NCI-H1436 treated with DMSO at 0.1 percent for 48 hours (cell line): ENCODE measurements at places on chromosomes 6 and 20.

DNA sequence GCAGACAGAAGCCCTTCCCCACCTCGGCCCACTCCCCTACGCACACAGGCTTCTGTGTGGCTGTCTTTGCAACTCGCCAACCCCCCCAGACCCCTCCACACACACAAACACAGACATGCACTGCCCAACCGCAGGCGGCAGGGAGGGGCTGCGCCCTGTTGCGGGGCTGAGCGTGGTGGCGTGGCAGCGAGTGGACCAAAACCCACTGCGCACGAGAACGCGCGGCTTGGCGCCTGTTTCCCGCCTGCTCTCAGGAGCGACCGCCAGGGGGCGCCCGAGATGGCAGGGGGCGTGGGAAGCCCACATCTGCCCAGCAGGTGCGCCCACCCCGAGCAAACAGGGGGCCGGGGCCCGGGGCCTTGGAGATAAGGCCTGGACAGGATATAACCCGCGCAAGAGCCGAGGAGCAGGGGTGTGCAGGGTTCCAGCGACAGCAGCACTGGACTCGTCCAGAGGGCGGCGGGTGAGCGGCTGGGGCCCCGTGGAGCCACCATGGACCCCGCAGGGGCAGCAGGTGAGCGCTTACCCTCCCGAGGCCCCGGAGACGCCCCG is at the start of gene RBPJL:
Gene RBPJL (plus strand): TSS at position 410 of the 552 bp plus-strand sequence. CDS start 83 bp downstream, at position 493.
- DNase-seq, result no peak

- no peak for DNase-seq
These were observed 93.1 kb downstream of the CHD6 start for GRCh38 chr20:41524980-41525613.

GRCh38 chr20:50353289-50353961 is 156.8 kb upstream of the PTPN1 start:
- no peak for DNase-seq

DNA sequence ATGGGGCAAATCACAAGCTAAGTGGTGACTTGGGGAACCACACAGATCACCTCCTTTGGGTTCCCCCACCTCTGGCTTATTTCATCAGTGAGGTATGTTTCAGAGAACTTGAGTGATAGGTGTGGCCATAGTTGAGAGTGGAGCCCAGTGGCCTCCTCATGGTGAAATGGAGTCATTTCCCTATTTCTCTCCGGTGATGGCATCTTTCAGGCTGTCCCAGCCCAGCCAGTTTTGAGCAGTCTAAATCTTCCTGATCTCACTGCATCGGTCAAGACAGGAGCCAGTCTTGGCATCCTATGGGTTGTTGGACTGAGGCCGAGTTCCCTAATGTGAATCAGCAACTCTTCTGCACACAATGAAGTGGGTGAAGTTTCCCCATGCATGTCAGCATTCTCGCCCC is 132.4 kb downstream of the EYA2 start:
- no peak for DNase-seq

DNA sequence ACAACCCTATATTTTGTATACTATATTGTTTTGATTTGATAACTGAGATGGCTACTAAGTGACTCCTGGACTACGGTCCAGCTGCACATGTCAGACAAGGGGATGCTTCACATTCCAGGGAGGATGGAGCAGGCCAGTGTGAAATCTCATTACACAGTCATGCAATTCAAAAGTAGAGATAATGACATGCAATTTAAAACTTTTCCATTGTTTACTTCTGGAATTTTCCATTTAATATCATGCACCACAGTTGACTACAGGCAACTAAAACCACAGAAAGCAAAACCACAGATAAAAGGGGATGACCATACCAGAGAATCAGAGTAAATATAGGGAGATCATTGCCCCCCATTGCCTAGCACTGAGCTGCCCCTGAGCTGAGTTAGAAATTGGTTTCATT is 366.4 kb downstream of the BTBD9 start:
- no peak for DNase-seq

DNA sequence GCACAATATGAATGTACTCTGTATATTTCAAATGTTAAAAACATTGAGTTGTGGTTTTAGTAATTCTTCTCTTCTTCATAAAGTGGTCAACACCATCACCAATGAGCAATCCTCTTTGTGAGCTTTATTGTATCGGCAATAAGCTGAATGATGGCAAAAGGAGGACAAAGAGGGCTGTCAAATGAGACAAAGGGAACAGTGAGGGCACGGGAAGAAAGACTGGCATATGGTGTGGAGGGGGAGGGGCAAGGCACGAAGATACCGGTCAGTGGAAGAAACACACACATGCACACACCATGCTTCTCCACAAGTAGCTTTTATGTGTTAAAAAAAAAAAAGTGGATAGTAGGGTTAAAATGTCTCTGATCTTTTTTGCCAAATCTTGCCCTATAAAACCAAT is 506.8 kb upstream of the CITED2 start:
- no peak for DNase-seq

- DNase-seq, result no peak
These were observed 290.7 kb downstream of the PHF3 start for GRCh38 chr6:63926258-63926780.

DNA sequence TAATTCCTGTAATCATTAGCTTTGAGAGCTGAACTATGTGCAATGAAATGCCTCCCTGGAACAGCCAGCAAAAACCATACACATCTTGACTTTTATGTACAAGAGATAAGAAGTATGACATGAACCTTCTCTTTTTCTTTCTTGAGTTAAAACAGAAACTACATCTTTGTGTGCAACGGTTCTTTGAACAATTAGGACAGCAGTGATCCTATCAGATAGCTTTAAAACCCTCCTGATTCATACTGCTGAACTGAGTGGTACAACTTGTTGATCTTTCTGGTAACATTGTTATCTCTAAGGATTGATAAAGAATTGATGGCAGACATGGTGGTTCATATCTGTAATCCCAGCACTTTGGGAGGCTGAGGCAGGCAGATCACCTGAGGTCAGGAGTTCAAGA is 43.4 kb downstream of the TRAF3IP2 start:
- DNase-seq, result no peak

GRCh38 chr20:12891643-12892042 is 117.1 kb upstream of the SPTLC3 start:
- no peak for DNase-seq

GRCh38 chr6:18363746-18364145 is 23.4 kb upstream of the RNF144B start:
- no peak for DNase-seq

- no peak for DNase-seq
These were observed 6.6 kb upstream of the SRSF6 start for GRCh38 chr20:43450841-43451799.

DNA sequence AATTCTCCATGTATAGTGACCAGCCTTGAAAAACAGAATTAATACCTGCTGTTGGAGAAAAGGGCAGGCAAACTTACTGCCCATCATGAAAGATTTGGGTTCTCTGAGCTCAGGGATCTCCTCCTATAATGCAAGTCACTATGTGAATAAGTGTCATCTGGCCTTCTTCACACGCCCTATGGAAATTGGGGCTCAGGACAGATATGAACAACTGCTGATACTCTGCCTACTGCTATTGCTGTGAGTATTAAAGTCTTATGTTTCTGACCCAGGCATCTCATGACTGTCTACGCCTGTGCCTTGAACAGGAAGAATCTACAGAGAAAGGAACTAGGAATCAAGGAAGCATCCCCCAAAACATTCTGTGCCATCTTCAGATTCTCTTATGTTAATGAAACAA is 226.1 kb downstream of the SOD2 start:
- no peak for DNase-seq

- DNase-seq, result no peak
These were observed 110.4 kb downstream of the TTLL2 start for GRCh38 chr6:167435209-167435728.

GRCh38 chr6:29825848-29826247 is 1.8 kb upstream of the HLA-G start:
- DNase-seq, result no peak

- peak; percentile 100 for DNase-seq
These were observed 129.2 kb downstream of the HFE start for GRCh38 chr6:26216359-26216885.

DNA sequence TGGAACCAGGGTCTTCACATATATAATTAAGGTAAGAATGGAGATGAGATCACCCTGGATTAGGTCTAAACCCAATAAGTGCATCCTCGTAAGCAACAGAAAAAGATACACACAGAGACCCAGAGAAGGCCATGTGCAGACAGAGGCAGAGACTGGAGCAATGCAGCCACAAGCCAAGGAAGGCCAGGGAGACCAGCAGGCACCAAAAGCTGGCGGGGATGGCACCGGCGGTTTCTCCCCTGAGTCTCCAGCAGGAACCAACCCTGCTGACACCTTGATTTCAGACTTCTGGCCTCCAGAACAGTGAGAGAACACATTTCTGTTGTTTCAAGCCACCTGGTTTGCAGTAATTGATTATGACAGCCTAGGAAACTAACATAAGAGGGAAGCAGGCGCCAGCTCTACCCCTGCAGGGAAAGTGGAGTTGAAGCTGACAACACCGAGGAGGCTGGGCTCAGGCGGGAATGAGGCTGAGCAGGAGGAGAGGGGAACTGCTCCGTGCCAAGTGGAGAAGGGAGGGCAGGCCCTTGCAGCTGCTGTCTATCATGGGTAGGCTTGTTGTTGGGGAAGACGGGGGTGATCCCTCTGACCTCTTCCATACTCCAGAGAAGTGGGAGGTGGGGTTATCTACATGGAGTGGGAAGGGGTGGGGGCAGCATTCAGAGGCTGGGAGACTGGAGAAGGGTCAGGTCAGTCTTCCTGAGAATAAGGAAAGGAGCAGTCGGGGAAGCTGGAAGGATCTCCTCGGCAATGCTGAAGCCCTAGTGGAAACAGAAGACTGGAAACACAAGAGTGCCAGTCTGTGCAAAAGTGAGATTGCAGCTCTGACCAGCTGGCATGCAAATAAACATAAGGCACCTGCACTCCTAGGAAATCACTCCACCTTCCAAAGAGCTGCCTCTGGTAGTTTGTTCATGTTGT is 72.7 kb downstream of the NFATC2 start:
- DNase-seq, result no peak

- DNase-seq, result no peak
These were observed 282.7 kb downstream of the TBC1D7 start for GRCh38 chr6:13045676-13046075.

GRCh38 chr6:142013287-142013686 is 119.4 kb upstream of the GJE1 start:
- no peak for DNase-seq

DNA sequence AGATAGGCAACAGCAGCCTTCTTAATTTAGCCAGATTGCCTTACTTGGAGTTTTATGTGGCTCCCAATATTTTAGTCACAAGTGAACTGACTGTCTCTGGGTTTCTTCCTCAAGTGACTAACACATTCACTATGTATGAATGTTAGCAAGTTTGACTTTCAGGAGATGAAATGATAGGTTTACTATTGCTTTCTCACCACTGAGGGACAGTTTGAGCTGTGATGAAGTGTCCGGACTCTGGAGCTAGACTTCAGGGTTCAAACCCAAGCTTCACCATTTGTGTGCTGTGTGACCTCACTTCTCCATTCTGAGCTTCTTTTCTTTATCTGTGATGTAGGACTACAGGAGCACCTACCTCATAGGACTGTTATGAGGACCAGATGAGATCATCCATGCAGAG is 8.2 kb downstream of the DHX35 start:
- DNase-seq, result no peak

- DNase-seq, result no peak
These were observed 56.2 kb upstream of the RIPOR2 start for GRCh38 chr6:24991810-24992467.

DNA sequence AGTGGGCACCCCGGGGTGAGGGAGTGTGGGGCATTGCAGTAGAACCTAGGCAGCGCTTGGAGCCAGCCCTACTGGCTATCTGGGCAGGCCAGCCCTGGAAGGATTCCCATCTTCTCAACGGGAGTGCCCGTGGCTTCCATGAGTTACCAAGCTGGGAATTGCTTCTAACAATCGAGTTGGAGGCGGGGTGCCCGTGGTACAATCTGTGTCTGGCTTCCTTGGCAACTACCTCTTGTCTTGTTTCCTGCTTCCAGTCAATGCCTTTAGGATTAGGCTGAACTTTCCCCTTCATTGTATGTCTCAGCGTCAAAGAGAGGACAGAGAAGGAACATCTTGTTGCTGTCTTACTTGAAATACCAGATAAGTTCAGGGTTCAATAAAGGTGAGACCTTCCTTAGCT is 33.3 kb downstream of the PPP1R14C start:
- no peak for DNase-seq

DNA sequence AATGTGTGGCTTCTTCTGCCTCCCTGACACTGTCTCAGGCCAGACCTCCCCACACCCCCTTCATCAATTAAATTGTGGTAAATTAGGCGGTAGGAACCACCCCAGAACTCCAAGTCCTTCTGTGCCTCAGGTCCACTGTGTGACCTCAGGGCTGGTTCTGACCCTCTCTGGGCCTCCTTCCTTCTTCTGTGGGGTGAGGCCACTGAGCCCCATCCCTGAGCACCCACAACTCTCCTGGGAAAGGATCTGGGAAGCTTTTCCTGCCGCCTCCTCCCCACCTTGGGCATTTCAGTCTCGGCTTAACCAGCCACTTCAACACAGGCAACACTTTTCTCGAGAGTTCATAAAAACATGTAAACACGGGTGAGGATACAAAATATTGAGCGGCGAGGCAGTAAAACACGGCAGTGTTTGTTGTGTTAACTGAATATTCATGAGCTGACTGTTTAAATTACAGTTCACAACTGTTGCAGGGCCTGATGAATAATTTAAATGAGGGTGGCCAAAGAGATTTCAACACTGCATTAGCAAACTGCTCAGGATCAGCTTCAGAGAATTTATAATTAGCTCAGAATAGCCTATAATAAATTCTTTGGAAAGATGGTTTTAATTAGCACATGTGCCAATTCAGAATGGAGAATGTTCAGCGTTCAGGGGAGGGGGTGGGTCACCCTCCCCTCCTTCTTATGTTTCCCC is 112.1 kb downstream of the TOX2 start:
- DNase-seq, result no peak

- no peak for DNase-seq
These were observed 32.4 kb downstream of the OR5V1 start for GRCh38 chr6:29336269-29336668.

DNA sequence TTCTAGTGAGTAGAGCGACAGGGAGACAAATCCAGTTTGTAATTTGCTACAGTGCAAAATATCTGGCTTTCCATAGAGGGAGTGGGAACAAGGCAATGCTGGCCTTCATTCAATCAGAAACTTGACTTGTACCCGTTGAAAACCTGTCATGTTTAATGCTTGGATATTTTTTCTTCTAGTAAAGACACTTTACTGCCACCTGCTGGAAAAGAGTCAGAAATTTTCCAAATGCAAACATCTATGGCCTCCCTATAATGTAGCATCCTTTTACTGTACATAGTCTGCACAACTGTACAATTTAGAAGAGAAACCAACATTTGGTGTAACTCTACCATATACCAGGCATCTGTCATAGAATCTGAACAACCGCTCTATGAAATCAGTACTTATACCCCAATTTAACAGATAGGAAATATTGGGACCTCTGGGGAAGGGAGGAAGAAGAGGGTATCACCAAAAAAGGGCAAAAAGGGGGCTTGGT is 16.7 kb upstream of the TBC1D20 start:
- peak; percentile 8 for DNase-seq
